ENCODE measurements at places on chromosomes 7 and 10. TPM values are rescaled to one million over a fixed set of nuclear protein-coding genes. Genes with fewer than 3 reads are reported as not detected.

NODAL gene
- not detected for total RNA-seq

DNA sequence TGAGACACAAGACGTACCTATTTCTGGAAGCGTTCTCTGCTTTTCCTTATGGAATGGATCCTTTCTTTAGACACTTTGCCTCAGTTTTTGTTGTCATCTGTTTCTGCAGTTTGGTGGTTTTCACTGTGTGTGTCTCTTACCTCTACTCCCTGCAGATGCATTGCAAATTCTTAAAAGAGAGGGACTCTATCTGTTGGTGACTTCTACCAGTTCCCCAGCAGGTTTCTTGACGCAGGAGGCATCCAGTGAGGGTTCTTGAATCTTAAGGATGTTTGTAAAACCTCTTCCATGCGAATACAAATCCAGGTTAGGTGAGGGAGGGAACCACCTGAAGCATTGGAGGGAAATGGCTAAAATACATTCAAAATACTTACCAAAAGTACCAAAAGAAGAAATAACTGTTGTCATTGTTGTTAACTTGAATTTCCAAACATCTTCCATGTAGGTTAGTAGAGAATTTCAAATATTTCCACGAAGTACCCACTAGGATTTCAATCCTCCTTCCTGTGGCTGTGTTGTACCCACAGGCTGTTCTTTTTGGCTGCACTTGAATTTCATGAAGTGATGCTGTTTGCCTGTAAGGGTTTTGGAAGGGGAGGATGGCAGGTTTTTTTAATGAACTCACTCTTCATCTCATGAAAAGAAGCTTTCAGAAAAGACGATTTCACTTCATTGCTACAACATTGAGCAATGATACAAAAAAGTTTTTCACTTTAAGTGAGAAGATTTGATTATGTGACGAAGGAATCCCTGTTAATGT, 32.2 kb downstream of the PLXDC2 start:
- DNase-seq: no peak

GDF2 gene
- not detected for total RNA-seq

- DNase-seq: no peak
These were observed 35.5 kb upstream of the KDM7A start for GRCh38 chr7:140212100-140212881.

DNA sequence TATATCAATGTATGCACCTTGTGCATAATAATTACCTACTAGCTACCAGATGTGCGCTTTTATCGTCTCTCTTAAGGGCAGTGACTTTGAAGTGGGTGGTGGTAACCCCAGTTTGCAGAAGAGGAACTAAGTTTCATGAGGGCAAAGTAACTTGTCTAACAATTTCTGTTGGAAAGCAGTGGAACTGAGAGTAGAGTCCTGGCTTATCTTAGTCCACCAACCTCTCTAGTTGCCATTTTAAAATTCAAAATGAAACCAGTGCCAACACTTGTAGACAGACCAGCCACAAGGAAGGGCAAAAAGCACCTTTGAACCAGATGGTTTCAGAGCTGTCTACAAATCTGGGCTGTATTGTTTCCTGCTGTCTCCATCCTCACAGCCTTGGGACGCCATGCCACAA, 32.0 kb upstream of the RBM20 start:
- no peak for DNase-seq

GRCh38 chr10:130335336-130335735, 199.1 kb downstream of the GLRX3 start:
- DNase-seq: no peak

LYZL2 gene
- total RNA-seq: not detected

- DNase-seq: no peak
These were observed 19.7 kb upstream of the RPEL1 start for GRCh38 chr10:103225939-103226338.

SDK1 gene
- 2.3 TPM for total RNA-seq
